Prostate gland (tissue), 2 donors: ENCODE measurements at places on chromosomes 1 and 21. TPM values are rescaled to one million over a fixed set of nuclear protein-coding genes. Genes with fewer than 3 reads are reported as not detected.

The KRTCAP2 gene
- 111 TPM for total RNA-seq

The SPRR2F gene
- 2.2 TPM for total RNA-seq

The C8A gene
- not detected for total RNA-seq

The A3GALT2 gene
- 0.46 TPM for total RNA-seq

The LRRC38 gene
- 0.45 TPM for total RNA-seq

The SPATA6 gene
- 23.2 TPM for total RNA-seq

The LRRC40 gene
- 18.6 TPM for total RNA-seq

The S100A16 gene
- total RNA-seq = 78.4 TPM

The S100A1 gene
- 10.7 TPM for total RNA-seq

The PCSK9 gene
- 0.45 TPM for total RNA-seq

The BRINP2 gene
- not detected for total RNA-seq

The TRPM2 gene
- 2.7 TPM for total RNA-seq

The FCGR2B gene
- total RNA-seq = 1.9 TPM

The SLC45A3 gene
- 505 TPM for total RNA-seq

The LDLRAD1 gene
- 3.3 TPM for total RNA-seq

The LIN9 gene
- 8.0 TPM for total RNA-seq

The SLC16A4 gene
- total RNA-seq = 1.7 TPM

The CITED4 gene
- 138 TPM for total RNA-seq

The FCGR3A gene
- 7.4 TPM for total RNA-seq

The GOLT1A gene
- 3.6 TPM for total RNA-seq

The LAMC2 gene
- total RNA-seq = 11.6 TPM

The SPRR4 gene
- total RNA-seq = not detected

The CFHR5 gene
- total RNA-seq = not detected

The ESRRG gene
- 16.2 TPM for total RNA-seq

The PGLYRP4 gene
- not detected for total RNA-seq

The NIBAN1 gene
- 97.4 TPM for total RNA-seq

The MLLT11 gene
- 1.9 TPM for total RNA-seq

The ZMYND12 gene
- 12.7 TPM for total RNA-seq

The OVAAL gene
- not detected for total RNA-seq

The PCP4 gene
- total RNA-seq = 71.9 TPM

The TMEM200B gene
- 58.0 TPM for total RNA-seq

The NUP133 gene
- 26.3 TPM for total RNA-seq

The ZSWIM5 gene
- total RNA-seq = 7.2 TPM

The H6PD gene
- 52.8 TPM for total RNA-seq

The SEMA4A gene
- 44.9 TPM for total RNA-seq

The CCDC27 gene
- total RNA-seq = 0.97 TPM

The OR10J1 gene
- total RNA-seq = not detected

The VWA5B1 gene
- total RNA-seq = not detected
